Cortex of kidney (tissue), 1 donor: ENCODE measurements at places on chromosomes 1 and 21.

GRCh38 chr1:235818632-235819136, 48.0 kb downstream of the LYST start:
- no peak for DNase-seq

DNA sequence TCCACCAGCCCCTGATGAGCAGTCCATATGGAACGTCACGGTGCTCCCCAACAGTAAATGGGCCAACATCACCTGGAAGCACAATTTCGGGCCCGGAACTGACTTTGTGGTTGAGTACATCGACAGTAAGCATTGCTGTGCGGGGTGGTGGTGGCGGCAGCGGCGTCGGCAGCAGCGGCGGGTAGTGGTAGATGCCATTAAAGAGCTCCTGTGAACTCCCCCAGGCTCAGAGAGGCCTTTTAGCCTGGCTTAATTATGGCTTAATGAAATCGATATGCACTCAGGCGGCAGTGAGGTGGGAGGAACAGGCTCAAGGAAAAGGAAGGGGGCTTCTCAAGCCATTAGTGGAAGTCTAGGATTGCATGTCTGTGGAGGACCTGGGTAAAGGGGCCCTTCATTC, 41.9 kb upstream of the CNTN2 start:
- no peak for DNase-seq

DNA sequence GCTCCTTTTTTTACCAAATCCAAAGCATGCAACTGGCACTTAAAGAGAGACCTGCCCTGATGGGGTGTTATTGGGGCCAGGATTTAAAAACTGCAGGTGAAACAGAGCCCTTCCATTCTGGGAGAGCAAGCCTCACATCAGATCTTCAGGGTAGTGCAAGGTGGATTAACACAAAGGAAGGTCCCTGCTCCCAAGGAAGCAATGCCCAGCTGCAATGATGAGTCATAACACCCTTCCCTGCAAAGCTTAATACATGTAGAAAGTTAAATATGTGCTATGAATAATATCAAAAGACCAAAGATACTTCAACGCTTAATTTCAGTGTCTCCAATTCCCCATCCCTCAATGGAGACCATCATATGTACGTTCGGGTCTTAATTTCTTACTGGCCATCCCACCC, 508.0 kb downstream of the OMA1 start:
- no peak for DNase-seq

DNA sequence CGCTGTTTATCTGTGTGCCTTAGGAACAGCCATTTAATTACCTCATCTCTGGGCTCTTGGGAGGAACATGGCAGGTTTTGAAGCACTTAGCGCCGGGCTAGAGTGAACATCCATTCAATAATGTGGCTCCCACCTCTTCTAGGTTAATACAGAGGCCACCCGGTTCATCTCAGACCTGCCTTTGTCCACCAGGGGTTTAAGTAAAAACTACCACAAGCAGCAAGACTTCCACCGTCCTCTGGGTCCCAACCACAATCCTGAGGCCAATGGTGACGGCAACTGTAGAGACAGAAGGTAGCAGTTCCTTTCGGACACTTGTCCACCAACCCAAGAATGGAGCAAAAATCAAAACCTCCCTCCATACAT, 924 bp upstream of the DDOST start:
- no peak for DNase-seq

GRCh38 chr1:66937529-66938234, 12.9 kb downstream of the MIER1 start:
- DNase-seq = no peak
